ENCODE measurements at places on chromosomes 2 and 18.

GRCh38 chr2:26843041-26843440 is 4.9 kb upstream of the DPYSL5 start:
- DNase-seq = no peak

DNA sequence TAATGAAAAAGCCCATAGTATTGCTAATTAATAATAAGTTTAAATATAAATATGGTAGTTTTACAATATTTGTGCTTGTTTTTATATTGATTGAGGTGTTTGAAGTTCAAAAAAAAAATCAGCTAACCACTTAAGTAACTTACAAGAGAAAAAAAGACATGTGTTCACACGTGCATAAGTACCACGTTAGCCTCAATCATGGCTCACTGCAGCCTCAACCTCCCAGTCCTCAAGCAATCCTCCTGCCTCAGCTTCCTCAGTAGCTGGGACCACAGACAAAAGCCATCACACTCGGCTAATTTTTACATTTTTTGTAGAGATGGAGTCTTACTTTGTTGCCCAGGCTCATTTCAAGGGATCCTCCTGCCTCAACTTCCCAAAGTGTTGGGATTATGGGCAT is 19.4 kb downstream of the MGAT4A start:
- DNase-seq = no peak

DNA sequence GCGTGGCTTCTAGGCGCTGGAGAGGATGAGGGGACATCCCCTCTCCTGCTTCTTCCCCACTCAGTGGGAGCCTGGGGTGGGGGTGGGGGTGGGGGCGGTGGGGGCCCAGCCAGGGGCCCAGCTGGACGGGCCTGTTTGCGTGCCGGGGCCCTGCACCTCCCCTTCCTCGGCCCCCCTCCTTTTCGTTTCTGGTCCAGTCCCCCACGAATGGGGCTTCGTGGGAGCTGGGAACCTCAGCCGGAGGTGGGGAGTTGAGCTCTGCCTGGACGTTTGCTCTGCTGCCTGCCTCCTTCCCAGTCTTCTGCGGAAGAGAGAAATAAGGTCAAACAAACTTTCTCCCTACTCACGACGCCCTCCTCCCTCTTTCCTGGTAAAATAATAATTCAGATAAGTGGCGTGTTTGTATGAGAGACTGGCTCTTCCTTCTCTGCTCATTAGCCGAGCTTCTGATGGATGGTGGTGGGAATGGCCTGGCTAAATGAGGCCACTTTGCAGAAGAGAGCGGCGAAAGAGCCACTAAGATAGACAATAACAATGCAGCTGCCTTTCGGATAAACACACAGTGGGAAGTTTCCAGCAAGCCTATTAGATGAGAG is 782 bp downstream of the MTA3 start:
- no peak for DNase-seq

DNA sequence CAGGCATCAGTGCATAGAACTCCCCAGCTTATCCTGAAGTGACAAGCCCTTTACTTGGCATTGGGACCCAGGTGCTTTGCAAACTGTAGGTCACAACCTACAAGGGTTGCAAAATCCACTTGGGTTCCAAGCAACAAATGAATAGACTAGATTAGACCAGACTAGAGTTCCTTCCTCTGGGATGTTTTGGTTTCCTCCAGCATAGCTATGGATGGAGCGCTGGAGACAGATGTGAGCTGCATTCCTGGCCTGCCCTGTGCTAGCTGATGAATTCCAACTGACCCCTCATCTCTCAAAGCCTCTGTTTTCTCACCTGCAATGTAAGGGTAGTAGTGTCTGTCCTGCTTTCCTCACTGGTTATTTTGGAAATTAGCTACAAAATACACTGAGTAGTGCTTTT is 86.2 kb downstream of the NPAS2 start:
- DNase-seq = no peak

GRCh38 chr2:236673823-236674185 is 104.2 kb downstream of the ACKR3 start:
- DNase-seq = no peak

GRCh38 chr18:32753656-32754260 is 19.1 kb downstream of the KLHL14 start:
- DNase-seq = no peak

DNA sequence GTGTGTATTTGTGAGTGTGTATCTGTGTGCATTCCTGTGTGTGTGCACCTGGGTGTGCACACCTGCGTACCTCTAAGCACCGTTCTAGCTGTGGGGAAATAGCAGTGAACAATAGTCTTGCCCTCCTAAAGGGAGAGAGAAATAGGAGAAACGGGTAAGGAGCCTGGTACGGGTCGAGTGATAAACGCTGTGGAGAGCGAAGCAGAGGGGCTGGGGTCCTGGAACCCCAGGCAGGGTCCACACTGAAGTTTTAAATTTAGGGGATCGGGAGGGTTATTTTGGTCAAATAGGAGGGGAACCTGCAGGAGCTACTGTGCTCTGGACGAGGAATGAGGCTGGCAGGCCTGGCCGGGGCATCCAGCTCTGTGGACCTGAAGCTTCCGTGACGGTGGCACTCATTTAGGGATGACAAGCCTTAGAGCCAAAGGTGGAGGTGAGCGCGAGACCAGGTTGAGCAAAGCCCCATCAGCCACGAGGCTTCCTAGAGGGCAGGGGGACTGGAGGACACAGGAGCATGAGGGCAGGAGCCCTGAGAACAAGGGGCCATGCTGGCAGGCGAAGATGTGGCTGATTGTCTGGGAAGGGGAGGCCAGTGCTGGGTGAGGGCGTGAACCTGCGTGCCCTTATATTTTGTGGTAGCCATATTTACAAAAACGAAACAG is 188.0 kb downstream of the RTP5 start:
- DNase-seq = no peak

DNA sequence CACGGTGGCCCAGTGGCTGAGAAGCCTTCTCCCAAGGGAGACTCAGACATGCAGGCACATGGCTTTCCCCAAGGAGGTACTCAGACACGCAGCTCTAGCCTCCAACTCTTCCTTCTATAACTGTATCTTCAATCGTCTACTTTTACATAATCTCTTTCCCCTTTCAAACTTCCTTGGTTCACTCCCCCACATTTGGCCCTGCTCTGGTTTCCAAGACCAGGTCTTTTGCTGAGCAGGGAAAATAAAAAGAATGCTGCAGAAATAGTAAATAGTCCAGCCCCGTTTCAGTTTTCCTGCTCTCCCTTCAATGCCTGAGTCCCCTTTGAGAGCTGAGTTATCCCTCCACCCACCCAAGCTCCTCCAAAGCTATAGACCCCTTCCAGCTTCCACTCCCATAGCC is 635.0 kb downstream of the ARHGAP15 start:
- no peak for DNase-seq
